ENCODE measurements at places on chromosomes 1 and 21. TPM values are rescaled to one million over a fixed set of nuclear protein-coding genes. Genes with fewer than 3 reads are reported as not detected.

GRCh38 chr1:25875154-25875855 lies at the start of gene PAQR7:
PAQR7 (minus strand) TSS chr1:25875708; CDS start chr1:25863839, 11,869 bp downstream.
- H3K36me3 ChIP-seq: no peaks in the 10 kb centered on the region
- H3K4me1 ChIP-seq: peaks cover 31% of the 10 kb centered on the region
- no peaks in the 10 kb centered on the region for H3K27me3 ChIP-seq
- peak within 1 kb of the TSS; percentile 78 for H3K27ac ChIP-seq
- peak within 1 kb of the TSS; percentile 85 for H3K4me3 ChIP-seq

GRCh38 chr1:8584316-8584715 lies 233.1 kb downstream of the RERE start:
- H3K27ac ChIP-seq: no peak overlapping the region
- peaks cover 10% of the 10 kb centered on the region for H3K4me1 ChIP-seq
- H3K27me3 ChIP-seq: no peaks in the 10 kb centered on the region
- DNase-seq: no peak
- H3K36me3 ChIP-seq: peaks cover 4% of the 10 kb centered on the region

GRCh38 chr21:34603002-34603709 lies 11.8 kb downstream of the RCAN1 start:
- no peak overlapping the region for H3K27ac ChIP-seq
- H3K27me3 ChIP-seq: peaks cover 2% of the 10 kb centered on the region
- H3K4me1 ChIP-seq: no peaks in the 10 kb centered on the region
- DNase-seq: peak; percentile 38
- H3K4me3 ChIP-seq: no peak overlapping the region

DNA sequence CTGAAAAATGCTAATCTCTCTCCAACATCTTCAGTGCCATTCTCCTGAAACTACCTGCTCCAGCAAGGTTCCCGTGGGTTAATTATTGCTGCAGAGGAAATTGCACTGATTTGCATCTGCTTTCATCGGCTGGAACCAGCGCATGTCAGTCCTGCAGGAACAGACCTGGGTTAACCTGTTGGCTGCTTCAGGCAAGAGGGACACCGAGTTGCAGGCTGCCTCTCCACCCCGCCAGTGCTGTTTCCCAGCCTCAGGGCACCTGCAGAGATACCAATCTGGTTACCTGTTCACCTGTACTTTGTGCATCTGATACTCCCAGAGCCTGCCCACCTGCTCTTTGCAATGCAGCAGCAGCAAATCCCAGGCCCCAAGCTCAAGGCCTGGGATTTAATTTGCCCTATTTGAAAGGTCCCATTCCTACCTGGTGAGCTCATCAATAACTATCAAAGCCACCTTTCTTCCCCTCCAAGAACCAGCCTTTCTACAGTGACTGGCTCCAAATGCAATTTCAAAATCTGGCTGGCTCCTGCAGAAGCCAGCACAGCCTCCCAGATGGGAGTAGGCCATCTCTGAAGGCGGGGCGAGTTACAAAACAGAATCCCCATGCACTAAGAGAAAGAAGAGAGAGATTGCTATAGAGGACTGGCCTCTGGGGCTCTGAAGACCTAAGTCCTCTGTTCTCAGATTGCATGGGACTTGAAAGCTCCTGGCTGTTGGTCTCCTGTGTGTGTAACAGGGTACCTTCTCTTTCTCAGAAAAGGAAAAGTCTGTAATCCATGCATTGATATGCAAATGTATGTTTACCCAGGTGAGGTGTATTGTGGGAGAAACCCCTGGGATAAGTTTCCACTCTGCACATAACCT lies 67.8 kb downstream of the TOMM20 start:
- no peak overlapping the region for H3K4me3 ChIP-seq
- no peaks in the 10 kb centered on the region for H3K36me3 ChIP-seq
- DNase-seq: no peak
- H3K27me3 ChIP-seq: no peaks in the 10 kb centered on the region
- H3K27ac ChIP-seq: no peak overlapping the region

Gene HLCS
- total RNA-seq: 13.4 TPM

Gene S100PBP
- total RNA-seq: 50.5 TPM

DNA sequence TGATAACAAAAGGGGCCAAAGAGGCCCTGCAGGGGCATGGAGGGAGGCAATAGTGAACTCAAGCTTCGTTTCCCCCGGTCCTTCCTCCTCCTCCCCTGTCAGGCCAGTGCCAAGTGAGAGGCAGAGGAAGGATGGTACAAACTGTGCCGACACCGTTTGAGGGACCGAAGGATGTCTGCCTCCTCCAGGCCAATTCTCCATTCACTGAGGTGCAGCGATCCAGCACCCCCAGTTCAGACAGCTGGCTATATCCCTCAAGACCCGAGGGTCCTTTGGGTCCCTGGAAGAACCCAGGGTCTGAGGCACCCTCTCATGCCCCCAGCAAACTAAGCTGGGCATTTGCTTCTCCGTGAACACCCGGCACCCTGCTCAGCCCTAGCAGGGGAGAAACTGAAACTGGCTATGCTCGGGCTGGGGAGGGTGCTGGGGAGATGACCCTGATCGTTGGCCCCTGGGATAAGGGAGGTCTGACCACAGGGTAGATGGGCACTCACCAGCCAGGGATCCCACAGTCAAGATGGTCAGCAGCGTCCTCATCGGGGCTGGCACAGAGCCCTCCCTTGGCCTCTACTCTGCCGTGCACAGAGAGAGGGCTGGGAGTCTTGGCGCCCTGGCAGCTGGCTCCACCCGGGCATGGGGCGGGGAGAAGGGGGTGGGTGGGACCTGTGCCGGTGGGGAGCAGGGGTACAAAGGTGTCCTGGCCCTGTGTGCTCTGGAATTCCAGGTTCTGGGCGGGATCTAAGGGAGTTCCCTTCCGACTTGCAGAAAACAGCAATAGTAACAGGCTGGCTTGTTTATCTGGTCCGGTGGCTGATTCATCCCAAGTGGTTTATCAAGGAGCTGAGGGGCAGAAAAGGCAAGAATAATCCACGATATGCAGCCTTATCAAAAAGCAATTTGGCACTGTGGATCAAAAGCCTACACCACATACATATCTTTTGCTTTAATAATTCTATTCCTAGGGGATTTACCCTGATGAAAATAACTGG lies at the start of gene IL22RA1:
Gene IL22RA1 (minus strand): TSS at position 595 of the 989 bp plus-strand sequence. CDS start 58 bp downstream, at position 537.
- H3K4me3 ChIP-seq: no peak within 1 kb of the TSS
- H3K27me3 ChIP-seq: peaks cover 12% of the 10 kb centered on the region
- H3K27ac ChIP-seq: no peak within 1 kb of the TSS
- no peak for DNase-seq

GRCh38 chr1:71307451-71307850 lies 226.6 kb upstream of the ZRANB2 start:
- H3K4me1 ChIP-seq: no peaks in the 10 kb centered on the region
- no peaks in the 10 kb centered on the region for H3K36me3 ChIP-seq
- no peak overlapping the region for H3K27ac ChIP-seq
- no peaks in the 10 kb centered on the region for H3K27me3 ChIP-seq

Measured in naive thymus-derived CD8-positive, alpha-beta T cell (primary cell).